ENCODE measurements at places on chromosomes 7 and 10.

GRCh38 chr10:133060881-133061280, 26.8 kb upstream of the ADGRA1 start:
- no peak for DNase-seq

DNA sequence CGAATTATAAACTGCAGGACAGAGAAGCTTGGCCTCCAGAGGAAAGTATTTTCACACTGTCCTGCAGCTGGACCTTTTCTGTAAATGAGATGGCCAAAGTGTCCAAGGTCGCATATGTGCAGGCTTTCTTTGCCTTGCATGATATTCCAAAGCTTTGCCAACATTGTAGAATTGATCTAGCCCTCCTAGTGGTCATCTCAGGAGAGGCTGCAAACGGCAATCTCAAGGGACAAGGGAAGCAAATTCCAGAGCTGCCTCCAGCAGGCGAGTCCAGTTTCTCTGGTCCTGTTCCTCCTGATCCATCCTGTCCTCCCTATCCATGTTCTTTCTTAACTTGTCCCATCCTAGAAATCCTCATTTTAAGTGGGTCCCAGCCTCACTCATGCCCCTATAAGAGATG, 373.4 kb upstream of the PCDH15 start:
- no peak for DNase-seq

- DNase-seq, result no peak
Measured at GRCh38 chr7:78018641-78019446, 220.3 kb downstream of the PHTF2 start.

- no peak for DNase-seq
Measured at GRCh38 chr10:97117372-97117771, 68.4 kb downstream of the SLIT1 start.

GRCh38 chr10:78528749-78529204, 495.1 kb downstream of the RPS24 start:
- DNase-seq, result no peak

DNA sequence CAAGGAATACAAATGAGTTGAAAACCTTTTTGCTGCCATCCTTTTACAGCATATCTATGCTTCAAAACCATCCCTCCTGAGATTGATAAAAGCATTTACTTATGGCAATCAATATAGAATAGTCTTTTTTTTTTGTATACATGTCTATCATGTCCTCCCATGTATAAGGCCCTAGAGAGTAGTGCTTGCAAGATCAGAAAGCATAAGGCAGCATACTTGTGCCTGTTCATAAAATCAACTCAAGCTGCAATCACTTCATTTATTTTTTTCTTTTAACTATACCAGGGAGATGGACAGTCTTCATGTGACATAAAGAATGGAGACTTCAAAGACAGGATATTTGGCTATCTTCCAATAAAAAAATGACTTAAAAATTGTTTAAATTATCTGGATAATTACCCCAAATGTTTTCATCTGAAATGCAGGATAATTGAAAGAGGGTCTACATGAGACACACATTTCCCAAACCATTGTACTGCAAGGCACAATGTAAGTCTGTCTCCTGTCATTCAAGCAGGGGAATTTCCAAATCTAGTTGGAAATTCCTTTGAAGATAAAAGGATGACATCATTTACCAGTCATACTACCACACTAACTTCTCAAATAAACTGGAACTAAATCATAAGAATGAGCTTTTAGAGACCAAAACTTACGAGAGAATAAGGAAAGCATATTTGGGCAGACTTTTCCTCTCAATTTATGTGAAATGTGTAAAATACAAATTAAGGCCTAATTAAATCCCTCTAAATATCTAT, 22.5 kb downstream of the LRRN3 start:
- DNase-seq, result no peak

DNA sequence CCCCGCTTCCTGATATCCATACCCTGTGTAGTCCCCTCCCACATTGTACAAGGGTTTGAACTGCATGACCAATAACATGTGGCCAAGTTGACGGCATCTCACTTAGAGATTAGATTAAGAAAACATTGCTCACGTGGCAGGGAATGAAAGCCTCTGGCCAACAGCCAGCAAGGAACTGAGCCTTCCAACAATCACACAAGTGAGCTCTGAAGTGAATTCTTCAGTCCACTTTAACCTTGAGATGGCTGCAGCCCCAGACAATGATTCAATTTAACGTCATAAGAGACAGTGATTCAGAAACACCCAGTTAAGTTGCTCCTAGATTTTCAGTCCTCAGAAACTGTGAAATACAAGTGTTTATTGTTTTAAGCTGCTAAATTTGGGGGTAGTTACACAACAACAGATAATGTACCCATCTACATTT, 165.9 kb upstream of the PLXNA4 start:
- no peak for DNase-seq

- DNase-seq, result peak; percentile 70
Measured at GRCh38 chr7:1065585-1066241, 21.4 kb downstream of the GPR146 start.

GRCh38 chr10:113534423-113534822, 18.4 kb upstream of the HABP2 start:
- no peak for DNase-seq

DNA sequence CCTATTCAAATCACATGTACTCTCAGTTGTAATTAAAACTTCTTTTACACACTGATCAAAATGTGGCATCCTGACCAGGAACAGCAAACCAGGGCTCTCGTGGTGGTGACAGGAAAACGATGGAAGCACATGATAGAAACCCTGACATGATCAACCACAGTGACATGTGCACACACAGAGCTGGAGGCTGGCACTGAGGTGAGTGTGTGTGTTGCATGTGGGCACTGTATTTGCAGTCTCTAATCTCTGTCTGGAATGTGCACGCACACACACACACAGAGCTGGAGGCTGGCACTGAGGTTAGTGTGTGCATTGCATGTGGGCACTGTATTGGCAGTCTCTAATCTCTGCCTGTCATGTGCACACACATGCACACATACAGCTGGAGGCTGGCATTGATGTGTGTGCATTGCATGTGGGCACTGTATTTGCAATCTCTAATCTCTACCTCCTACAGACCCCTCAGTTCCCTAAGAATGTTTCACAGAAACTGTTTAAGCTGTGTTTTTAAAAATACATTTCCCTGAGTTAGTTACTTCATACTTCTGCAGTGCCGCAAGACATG, 406.9 kb downstream of the SFMBT2 start:
- DNase-seq, result no peak
